Esophagus squamous epithelium (tissue), 5 donors: ENCODE measurements at places on chromosomes 2 and 18. TPM values are rescaled to one million over a fixed set of nuclear protein-coding genes. Genes with fewer than 3 reads are reported as not detected.

C2orf42 gene
- total RNA-seq = 15.1 TPM

CTDP1 gene
- total RNA-seq = 10.5 TPM

CYP26B1 gene
- total RNA-seq = 6.7 TPM

SUMO1 gene
- total RNA-seq = 60.1 TPM

ESPNL gene
- total RNA-seq = not detected

TDRD15 gene
- not detected for total RNA-seq

DLGAP1 gene
- 0.95 TPM for total RNA-seq

CENPA gene
- total RNA-seq = 12.4 TPM

CWC22 gene
- total RNA-seq = 16.5 TPM

SERPINB2 gene
- total RNA-seq = 309 TPM

EVX2 gene
- not detected for total RNA-seq

MYCN gene
- 0.21 TPM for total RNA-seq
